ENCODE measurements at places on chromosomes 11 and 22.

DNA sequence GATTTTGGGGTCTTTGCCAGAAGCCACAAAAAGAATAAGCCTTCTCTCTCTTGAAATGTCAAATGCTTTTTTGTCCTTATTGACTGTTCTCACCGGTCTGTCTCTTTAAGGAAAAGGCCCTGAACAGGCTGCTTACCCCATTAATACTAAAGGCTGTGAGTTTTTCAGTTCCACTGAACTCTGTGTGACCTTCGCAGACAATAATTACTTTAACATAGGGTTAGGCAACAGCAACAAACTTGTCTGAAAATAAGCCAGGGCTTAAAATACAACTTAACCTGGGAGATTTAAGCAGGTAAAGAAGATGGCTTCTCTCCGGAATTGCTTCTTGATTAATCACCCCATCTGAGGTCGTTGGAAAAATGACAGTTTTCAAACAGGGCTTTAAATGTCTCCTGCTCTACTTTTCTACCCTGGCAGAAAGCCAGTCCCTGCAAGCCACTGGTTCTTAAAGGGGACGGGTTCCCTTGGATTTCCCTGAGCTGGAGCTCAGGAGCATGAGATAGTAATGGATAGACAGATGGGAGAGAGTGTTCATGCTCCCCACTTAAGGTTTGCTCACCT lies 69.4 kb downstream of the ARL14EP start:
- DNase-seq, result no peak

- DNase-seq, result no peak
Measured at GRCh38 chr11:72724021-72724551, 28.1 kb downstream of the ARAP1 start.

DNA sequence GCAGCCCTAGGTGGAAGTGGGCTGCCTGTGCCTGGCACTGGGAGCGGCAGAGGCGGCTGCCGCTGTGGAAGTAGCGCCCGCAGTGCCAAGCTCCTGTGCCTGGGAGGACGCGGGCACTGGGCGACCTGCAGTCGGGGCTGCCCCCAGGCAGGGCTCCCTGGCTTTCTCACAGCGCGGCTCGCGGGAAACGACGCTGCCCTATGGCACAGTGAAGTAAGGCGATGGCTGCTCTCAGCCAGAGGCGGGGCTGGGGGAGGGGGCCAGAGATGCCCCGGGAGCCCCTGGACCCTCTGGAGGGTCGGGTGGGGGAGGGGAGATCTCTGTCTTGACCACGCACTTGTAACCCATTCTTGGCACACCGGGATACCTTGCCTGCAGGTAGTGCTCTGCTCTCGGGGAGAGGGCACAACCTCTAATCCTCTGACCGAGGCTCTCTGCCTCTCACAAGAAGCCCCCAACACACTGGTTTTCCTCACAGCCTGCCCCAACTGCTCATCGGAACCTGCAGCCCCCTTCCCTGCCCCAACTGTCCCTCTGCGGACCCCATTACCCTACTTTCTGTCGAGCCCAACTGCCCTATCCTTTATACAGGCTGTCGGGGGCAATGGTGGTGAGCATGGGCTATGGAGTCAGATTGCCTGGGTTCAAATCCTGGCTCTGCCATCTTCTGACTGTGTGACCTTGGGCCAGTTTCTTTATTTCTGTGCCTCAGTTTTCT lies 32.2 kb upstream of the TRIM29 start:
- DNase-seq, result no peak

DNA sequence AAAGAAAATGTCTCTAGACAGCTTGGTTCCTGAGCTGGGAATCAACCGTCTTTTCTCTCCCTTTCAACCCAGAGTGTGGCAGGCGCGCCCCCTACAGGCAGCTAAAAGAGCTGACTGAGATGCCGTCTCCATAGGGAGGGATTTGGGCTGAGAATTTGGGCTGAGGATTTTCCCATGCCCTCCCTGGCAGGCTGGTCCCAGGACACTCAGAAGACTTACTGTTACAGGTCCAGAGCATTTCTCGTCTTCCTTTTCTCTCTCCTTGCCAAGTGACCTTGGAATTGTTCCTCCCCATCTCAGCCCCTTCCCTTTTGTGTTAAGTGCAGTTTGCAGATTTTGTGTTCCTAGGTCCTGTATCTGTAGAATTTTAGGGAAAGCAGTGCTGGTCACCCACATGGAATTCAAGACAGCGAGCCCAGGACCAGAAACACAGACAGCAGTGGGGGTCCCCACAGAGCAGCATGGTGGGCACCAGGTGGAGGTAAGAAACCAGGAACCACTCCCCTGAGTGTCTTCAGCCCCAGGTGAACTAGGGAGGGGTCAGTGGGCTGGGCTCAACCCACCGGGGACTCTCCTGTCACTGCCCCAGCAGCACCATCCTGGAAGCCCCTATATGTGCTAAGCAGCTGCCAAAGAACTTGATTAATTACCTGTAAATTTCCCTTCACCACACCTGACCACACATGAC lies 9.9 kb upstream of the IGLL5 start:
- DNase-seq, result peak; percentile 72

GRCh38 chr11:45646275-45646927 lies 19.0 kb downstream of the CHST1 start:
- DNase-seq, result peak; percentile 9
